ENCODE measurements at places on chromosomes 4 and X.
A peak's percentile ranks its signal among the peaks of the same experiment; 100 is the strongest.

- DNase-seq: no peak
These were observed 133.1 kb downstream of the HMX1 start for GRCh38 chr4:8738471-8738931.

GRCh38 chr4:44661940-44662622, 10.7 kb upstream of the YIPF7 start:
- DNase-seq: no peak

DNA sequence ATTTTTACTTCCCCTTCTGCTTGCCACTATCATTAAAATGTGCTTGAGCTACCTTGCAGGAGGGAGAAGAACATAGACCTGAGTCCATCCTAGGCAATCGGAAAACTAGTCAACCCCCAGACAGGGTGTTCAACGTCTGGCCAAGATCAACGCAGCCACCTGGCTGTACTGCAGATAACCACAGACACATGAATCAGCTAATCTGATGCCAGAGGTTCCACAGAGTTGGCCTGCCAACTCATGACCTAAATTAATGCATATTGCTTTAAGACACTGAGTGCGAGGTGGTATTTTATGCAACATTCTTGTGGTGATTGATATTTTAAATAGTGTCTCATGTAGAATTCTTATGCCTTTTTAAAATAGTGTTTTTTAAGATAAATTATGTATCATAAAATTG, 1283.8 kb upstream of the PABPC4L start:
- DNase-seq: no peak

- no peak for DNase-seq
These were observed 50.7 kb downstream of the CHST7 start for GRCh38 chrX:46624090-46624786.

DNA sequence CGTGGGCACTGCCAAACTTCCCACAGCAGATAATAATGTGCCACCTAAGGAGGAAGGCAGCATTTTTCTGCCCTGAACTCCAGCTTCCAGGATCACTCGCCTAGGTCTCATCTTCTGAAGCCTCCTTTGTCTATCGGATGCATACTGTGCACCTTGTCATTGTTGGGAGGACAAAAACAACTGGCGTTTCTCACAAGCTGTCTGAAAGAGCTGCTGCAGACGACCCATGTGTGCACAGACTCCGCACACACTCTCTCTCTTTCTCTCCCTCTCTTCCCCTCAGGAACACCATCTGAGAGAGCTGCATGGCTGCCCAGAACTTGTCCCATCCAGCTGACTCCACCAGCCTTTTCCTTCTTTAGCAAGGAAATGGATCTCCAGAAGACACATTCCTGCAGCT, 83.0 kb downstream of the MAML3 start:
- no peak for DNase-seq

DNA sequence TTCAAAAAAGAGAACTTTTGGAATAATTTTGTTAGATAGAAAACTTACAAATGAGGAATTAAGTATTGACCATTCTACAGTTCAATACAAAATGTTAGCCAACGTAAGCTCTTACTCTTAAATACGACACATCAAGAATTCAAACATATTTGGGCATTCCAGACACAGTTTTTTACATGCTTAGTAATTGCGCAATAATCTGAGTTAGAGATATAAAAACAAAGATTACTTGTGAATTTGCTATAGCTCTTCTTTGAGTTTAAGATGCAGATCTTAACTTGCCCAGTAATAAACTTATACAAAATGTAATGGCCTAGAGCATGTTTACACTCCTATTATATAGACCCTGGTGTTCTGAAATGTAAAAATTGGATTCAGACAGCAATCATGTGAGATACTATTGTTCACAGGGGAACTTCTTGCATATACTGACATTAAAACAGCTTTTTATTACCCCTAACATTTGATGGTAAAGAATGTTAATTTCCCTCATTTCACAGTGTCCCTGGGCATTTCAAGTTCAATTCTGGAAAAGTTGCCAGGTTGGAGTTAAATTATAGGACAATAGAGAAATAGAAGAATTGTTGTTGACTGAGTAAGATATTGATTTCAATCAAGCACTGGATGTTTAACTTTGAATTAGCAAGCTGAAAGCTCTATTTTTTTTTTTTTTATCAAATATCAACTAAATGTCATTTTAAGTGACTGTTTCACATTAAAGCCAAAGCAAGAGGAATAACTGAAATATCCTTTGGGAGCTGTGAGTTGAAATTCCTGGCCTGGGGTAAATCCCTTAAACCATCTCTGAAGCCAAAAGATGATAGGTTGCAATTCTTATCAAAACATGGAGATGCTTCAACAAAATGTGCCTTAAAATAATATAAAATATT, 910 bp downstream of the HPGDS start:
- DNase-seq: no peak

DNA sequence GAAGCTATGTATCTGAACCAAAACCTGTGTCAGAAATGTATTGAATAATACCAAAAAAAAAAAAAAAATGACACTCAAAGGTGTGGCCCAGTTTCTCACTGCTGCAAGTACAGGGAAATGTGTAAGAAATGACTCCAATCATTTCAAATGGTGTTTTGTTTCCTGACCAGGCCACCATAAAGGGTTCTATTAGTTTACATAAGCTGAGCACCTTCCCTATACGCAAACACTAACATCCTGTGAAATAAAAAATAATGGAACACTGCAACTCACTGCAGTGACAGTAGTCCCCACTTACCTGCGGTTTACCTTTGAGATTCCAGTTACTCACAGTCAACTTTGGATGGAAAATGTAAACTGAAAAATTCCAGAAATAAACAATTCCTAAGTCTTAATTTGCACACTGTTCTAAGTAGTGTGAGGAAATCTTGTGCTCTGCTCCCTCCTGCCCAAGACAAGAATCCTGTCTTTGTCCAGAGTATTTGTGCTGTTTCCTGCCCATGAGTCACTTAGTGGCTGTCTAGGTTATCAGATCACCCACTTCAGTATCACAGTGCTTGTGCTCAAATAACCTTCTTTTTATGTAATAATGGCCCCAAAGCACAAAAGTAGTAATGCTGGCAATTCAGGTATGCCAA, 265.3 kb downstream of the RCHY1 start:
- no peak for DNase-seq

DNA sequence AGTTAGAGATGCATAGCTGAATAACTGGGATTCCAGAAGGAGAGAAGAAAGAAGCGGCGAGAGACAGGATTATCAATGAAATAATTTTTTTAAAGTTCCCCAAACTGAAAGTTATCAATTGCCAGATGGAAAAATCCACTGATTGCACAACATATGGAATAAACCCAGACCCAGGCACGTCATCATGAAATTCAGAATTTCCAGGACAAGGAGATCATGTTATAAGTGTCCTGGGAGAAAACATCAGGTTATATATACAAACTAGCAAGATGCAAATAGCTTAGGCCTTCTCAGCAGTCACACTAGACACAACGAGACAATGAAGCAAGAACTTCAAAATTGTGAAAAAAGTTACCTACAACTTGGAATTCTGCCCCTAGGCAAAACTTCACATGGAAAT, 200.0 kb downstream of the PALLD start:
- DNase-seq: no peak

DNA sequence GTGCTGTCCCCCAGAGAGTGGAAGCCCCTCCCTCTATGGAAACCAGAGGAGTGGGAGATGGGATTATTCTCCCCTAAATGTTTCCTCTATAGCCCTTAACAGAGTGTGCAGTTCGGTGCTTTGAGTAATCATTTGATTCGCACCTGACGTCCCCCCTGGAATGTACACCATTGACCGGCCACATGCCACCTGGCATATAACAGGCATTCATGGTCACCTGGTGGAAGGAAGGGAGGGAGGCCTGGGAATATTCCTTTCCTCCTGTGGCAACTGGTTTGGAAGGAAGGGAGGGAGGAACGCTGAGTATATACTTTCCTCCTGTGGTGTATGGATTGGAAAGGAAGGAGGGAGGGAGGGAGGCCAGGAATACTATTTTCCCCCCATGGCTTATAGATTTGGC, 77.2 kb downstream of the CRMP1 start:
- no peak for DNase-seq

GRCh38 chr4:81454499-81454898, 17.2 kb downstream of the RASGEF1B start:
- no peak for DNase-seq

- DNase-seq: no peak
These were observed 38.8 kb downstream of the GRIA3 start for GRCh38 chrX:123222920-123223319.

DNA sequence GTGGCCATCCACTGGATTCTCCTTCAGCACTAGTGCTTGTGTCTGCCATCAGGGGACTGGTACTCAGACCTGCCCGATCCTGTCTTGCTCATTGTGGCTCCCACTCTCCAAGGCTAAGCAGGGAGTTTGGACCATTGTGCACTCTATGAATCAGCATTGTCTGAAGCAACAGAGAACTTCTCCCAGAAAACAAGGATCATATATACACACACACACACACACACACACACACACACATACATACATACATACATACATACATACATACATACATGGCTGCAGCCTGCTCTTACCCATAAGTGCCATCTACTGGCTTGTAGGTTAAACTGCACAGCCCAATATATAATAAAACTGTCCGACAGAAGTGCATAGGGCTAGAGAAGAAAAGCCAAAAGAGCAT, 345.3 kb upstream of the LCORL start:
- no peak for DNase-seq

GRCh38 chrX:79361192-79361870, 5.8 kb downstream of the ITM2A start:
- DNase-seq: no peak

DNA sequence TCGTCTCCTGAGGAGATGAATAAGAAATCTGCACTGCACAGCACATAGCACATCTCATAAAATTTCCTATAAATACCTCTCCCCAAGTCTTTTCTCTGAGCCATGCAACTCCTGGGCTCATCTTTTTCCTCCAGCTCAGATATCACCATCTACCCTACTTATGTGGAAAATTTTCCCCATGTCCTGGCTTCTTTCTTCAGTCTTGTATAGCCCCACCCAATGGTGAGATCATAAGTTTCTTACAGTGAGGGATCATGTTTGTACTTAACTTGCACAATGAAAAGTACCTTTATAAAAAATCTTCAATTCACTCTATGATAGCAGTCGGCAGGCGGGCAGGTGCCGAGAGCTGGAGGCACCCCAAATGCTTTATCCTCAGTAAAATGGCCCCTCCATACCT, 198.6 kb upstream of the S100G start:
- DNase-seq: no peak

DNA sequence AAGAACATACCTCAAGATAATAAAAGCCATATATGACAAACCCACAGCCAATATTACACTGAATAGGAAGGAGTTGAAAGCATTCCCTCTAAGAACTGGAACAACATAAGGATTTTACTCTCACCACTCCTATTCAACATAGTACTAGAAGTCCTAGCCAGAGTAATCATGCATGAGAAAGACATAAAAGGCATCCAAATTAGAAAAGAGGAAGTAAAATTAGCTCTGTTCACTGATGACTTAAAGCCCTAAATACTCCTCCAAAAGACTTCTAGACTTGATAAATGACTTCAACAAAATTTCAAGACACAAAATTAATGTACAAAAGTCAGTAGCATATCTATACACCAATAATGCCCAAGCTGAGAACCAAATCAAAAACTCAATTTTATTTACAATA, 235.7 kb downstream of the NKX6-1 start:
- no peak for DNase-seq

DNA sequence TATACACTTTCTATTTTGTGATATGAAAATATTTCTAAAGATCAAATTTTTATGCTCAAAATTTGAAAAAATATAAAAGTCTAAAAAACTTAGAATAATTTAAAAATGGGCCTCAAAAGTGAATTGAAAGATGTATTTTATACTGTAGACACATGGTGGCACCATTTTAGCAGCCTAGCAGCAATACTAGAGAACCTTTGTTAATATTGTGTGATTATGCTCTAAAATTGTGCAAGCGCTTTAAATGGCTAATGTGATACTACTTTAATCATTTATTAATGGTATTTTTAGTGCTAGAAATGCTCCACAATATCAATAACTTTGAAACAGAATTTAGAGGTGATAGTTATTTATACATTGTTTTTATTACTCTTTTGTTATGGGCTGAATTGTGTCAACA, 3.7 kb upstream of the GUF1 start:
- DNase-seq: peak; percentile 8

- DNase-seq: no peak
These were observed 93.5 kb downstream of the CEP135 start for GRCh38 chr4:56042225-56042624.

- no peak for DNase-seq
These were observed 177.3 kb upstream of the FAT1 start for GRCh38 chr4:186900984-186901383.

DNA sequence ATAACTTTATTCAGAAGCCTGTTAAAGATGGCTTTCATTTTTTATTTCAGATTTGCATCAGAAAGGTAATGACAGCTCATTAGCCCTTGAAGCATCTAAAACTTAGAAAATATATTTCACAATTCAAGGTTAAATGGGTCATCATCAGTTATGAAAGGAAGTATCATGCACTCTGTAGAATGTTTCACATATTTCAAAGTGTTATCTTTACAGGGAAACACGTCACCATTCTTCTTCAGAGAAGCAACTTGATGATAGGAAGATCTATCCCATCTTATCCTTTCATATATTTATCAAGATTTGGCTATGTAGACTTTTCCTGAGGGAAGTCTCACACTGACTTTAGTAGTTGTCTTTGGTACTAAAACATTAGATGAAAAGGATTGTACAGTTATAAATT, 277.8 kb downstream of the TENM3 start:
- no peak for DNase-seq

GRCh38 chr4:158914218-158914617, 145.4 kb downstream of the FNIP2 start:
- no peak for DNase-seq

GRCh38 chrX:139776599-139776998, 68.6 kb upstream of the MCF2 start:
- DNase-seq: no peak

GRCh38 chrX:40912576-40912975, 172.7 kb upstream of the USP9X start:
- DNase-seq: no peak

GRCh38 chr4:167578906-167579305, 344.6 kb upstream of the SPOCK3 start:
- DNase-seq: no peak

GRCh38 chr4:87317527-87317926, 5.2 kb downstream of the HSD17B13 start:
- DNase-seq: no peak

DNA sequence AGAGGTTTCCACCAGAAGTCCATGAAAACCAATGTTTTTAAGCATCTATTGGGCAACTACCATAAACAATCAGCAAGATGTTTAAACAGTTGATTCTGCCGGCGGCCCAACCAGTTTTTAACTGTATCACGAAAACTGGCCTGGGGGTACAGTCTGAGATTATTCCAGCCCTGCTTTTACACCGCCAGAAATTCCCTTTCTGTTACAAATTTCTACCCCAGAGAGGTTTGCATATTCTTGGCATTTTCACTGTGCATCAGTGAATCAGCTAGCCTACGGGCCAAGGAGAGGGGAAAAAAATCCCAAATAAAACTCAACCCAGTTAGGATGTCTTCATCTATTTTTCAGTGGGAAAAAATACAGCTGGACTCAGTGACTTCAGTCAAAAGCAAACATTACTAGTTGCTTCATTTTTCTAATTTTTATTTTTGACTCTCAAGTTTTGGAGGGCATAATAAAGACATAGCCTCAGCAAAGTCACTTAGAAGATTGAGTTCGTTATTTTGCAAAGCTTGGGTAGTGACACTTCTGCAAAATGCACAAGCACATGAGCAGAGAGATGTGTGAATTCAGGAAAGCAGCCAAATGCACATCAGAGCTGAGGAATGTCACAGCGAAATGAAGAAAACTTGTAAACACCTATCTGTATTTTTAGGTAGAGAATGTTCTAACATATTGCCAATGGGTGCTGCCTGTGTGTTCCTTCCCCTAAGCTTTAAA, 167.8 kb upstream of the GK2 start:
- no peak for DNase-seq

- no peak for DNase-seq
These were observed 697.8 kb upstream of the HS3ST1 start for GRCh38 chr4:12126474-12126873.
